Mesenteric fat pad (tissue), 1 donor: ENCODE measurements at places on chromosomes 2 and 18.

DNA sequence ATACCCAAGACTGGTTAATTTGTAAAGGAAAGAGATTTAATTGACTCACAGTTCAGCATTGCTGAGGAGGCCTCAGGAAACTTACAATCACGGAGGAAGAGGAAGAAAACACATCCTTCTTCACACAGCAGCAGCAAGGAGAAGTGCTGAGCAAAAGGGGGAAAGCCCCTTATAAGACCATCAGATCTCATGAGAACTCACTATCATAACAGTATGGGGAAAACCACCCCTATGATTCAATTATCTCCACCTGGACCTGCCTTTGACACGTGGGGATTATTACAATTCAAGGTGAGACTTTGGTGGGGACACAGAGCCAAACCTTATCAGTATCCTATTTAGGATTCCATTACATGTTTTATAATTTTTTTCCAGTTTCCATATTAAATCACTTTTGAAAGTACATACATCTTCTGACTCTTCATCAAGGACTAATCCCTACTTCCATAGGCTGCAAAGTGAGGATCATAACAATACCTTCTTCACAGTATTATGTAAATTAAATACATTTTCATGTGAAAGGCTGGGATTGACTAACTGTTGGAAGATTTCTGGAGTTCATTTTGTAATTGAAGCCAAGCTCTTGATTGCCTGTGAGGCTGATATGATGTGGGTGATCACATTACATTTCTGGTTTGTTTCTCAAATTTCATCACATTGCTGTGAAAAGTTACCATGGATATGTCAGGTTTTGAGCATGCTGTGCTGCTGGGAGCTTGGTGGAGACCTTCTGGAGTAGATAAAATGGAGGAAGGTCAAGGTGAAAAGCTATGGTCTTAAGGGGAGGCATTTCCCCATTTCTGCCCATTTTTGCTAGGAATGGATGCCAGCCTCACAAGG, 31.7 kb upstream of the CERS6 start:
- DNase-seq = no peak

DNA sequence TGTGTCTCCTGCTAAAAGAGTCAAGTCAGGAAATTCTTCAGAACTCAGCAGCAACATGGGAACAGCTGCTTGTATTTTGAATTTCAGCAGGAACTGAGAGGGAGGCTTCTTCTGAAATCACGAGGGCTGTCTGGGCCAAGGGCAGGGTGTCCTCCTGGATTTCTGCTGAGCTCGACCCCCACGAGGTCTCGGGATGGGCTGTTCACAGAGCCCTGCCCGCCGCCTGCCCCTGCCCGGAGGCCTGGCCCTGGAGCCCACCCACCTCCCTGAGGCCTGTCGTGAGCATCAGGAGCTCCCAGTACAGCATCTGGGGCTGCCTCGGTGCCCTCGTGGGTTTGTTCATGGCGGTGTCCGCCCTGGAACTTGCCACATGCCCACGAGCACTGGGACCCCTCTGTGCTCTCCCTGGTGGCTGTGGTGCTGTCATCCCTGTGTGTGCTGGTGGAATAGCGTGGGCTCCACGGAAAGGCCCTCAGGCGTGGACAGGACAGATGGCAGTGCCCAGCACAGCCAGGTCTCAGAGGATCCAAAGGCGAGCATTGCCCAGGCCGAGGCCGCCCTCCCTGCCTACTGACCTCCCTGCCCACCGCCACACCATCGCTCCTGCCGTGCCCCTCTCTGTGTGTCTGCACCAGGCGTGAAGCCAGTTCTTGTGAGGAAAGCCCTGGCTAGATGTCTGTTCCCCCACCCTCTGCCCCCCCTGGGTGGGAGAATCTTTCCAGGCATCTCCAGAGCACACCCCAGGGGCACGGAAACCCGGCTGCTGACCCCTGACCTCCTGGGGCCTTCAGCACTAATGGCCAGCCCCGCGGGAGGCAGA, 25.9 kb downstream of the RAMP1 start:
- DNase-seq = no peak

DNA sequence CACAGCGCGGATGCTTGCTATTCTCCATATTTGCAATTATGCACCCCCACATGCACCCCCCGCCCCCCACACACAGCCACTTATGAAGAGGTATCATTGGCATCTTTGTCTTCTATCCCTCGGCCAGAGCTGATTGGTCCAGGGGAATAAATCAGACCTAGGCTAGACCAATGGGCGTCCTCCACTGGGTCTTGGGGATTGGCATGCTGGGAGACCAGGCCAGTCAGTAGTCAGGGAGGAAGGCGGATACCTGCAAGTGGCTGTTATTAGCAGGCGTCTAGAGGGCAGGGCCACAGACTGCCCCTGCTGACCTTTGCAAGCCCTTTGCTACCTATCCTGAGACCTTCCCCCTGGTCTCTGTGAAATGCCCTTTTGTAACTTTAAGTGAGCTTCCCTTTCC, 30.0 kb downstream of the ATOH8 start:
- no peak for DNase-seq

- DNase-seq = no peak
These were observed 31.4 kb downstream of the IMPA2 start for GRCh38 chr18:12012697-12013096.

DNA sequence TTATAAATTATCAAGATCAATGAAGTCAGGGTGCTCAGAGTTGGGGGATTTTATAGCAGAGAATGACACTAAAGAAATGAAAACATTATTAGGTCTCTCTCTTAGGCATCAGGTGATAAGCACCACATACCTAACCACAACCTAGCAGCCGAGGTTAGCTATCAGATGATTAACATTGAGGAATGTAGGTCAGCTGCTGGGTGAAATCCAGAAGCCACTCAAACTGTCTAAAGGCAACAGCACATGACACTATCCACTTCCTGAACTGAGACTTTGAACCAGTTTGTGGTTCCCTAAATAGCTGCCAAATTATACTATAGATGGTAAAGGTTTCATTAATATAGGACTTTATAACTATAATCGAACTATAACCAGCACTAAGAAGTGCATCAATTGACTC, 4.7 kb downstream of the EPG5 start:
- no peak for DNase-seq

GRCh38 chr2:121721926-121722325, 14.7 kb downstream of the NIFK start:
- no peak for DNase-seq

DNA sequence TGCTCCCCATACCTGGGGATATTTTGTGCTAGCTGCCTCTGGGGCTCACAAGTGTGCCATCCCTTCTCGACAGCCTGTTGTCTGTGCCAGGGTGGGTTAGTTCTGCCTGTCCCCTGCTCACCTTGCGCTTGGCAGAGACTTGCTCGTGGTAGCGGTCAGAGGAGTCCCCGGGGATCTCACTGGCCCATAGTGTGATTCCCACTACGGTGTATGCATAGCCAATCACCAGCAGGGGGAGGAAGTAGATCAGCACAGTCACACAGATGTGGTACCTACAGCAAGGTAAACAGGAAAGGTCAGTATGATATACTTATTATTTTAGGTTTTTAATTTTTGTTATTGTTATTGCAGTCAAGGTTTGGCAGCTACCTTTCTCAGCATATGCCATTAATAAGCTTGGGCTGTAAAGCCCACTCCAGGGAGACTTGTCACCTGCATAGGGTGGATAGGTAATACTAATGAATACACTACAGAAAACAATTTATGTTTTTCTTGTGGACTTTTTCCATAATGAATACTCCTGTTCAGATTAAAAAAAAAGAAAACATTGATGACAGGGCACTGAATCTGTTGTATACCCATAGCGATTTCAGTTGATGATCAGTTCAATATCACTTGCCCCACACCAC, 95.2 kb downstream of the POLE4 start:
- DNase-seq = no peak

GRCh38 chr2:65746931-65747675, 314.7 kb upstream of the SPRED2 start:
- no peak for DNase-seq

- DNase-seq = no peak
These were observed 58.9 kb downstream of the ADNP2 start for GRCh38 chr18:80167931-80168330.

- DNase-seq = no peak
These were observed 22.1 kb upstream of the CCDC150 start for GRCh38 chr2:196617430-196617829.

DNA sequence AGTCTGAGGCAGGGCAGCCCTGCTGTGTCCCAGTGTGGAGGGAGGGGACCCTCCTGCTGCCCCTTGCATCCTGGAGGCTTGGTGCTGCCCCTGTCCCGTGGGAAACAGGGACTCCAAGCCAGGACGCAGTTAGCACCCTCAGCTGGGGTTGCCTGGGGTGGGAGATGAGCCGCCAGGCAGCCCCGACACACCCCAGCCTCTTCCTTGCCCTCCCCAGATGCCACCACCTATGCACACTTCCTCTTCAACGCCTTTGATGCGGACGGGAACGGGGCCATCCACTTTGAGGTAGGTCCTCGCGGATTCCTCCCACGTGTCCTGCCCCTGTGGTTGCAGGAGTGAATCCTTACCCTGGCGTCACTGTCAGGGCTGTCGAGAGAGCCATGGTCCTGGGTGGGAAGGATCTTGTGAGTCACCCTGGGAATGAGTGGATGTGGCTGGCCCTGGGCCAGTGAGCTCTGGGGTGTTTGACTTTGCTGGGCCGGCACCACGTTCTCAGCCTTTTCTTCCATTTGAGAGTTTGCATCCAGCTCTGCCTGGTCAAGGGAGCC, 27.5 kb upstream of the FAHD2A start:
- DNase-seq = peak; percentile 76

DNA sequence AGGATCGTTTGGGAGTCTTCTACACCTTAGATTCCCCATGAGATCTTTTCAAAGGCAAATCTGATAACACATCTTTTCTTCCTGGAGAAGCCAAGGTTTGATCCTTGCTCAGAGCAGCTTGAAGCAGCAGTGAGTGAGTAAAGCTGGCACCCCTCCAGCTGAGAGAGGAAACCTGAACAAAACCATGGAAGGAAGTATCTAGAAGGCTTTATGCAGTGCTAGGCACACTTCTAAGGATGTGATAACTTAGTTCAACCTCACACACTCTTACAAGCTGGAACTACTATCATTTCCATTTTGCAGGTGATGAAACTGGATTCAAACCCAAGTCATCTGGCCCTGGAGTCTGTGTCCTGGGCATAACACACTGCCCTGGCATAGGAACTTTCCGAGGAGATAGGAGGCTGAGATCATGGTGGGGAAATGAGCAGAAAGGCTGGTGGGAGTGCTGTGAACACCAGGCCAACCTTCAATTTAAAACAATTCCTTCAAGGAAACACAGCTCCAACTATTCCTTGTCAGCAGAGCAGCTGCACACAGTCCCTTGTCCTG, 71.2 kb downstream of the CTAGE1 start:
- no peak for DNase-seq

DNA sequence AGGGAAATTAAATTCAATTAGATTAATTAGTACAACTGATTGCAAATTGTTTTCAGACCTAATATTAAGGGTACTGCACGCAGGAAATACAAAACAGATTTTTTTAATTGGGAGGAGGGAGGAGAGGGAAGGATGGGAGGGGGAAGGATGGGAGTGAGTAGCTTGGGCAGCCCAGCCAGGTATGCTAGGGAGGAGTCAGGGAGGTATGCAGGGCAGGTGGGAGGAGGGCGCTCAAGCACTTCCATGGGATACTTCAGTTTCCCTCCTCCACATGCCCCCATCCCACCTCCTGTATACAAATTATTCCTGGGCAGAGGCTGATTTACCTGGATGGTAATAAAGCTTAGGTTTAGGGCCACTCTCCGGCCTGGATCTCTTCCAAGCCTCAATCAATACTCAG, 76.6 kb upstream of the CAPN13 start:
- no peak for DNase-seq

DNA sequence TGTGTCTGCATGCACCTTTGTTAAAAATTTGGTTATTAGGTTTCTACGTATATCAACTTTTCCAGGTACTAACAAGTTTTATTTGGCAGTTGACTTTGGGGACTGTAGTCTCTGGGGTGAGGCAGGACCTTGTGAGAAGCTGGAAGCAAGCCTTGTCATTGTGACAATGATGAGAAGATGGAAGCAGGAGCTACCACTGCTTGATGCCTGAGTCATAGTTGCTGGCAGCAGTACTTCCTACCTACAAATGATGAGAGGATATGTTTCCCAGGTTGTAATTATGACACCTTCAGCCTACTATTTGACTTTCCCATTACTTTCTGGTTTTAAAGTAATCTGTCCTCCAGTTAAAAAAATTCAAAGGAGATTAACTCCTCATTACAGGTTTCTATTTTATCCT, 516.3 kb downstream of the NRXN1 start:
- no peak for DNase-seq

- DNase-seq = no peak
These were observed 42.1 kb upstream of the TTC39C start for GRCh38 chr18:23972453-23972852.

DNA sequence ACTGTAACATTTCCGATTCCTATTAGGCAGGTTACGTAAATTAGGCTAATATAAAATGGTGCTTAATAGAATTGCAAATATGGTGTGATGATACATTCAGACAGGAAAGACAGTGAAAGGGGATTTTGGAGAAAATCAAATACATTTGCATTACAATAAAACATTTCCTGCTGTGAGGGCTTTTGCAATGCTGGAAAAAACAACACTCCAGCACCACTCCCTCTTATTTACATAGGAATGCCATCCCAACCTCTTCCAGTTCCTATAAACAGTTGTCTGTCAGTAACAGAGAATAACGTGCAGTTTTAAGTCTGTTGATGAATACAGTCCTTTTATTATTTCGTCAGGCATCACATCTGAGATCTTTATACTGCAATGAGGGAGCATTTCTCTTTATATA, 298.8 kb upstream of the FANCL start:
- DNase-seq = no peak

DNA sequence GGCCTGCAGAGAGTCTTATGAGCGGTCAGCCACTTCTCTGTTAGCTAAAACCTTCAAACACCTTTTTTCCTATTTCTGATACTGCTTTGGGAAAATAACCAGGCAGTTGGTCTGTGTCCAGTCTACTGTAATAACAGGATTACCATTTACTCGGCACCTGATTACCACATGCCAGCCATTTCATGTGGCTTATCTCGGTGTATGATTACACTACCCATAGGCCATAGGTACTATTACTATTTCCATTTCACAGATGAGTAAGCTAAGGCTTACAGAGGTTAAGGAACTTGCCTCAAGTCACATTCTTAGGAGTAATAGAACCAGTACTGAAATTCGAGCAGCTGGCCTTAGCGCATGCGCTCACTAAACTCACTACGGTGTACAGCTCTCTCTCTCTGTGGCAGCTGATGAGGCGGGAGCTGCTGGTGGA, 147.2 kb upstream of the L3MBTL4 start:
- no peak for DNase-seq

- DNase-seq = no peak
These were observed 54.3 kb downstream of the RAB10 start for GRCh38 chr2:26088038-26088643.

DNA sequence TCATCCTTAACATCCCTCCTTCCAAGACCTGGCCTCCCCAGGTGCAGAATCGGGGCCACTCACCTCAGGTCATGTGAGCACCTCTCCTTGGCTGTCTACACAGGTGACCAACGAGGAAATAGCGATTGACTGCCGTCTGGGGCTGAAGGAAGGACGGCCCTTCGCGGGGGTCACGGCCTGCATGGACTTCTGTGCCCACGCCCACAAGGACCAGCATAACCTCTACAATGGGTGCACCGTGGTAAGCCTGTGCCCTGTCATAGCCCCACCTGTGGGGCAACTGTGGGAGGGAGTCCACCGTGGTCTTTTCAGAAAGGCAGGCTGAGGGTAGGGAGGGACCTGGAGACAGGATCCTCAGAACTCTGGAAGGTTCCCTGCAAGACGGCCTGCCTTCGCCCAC, 54.3 kb downstream of the BOLA3 start:
- no peak for DNase-seq

- no peak for DNase-seq
These were observed 179.2 kb upstream of the RAB6C start for GRCh38 chr2:129800285-129800684.

- no peak for DNase-seq
These were observed 166.8 kb downstream of the CAMKMT start for GRCh38 chr2:44528595-44528994.
